ENCODE measurements at places on chromosomes 7 and 10.

DNA sequence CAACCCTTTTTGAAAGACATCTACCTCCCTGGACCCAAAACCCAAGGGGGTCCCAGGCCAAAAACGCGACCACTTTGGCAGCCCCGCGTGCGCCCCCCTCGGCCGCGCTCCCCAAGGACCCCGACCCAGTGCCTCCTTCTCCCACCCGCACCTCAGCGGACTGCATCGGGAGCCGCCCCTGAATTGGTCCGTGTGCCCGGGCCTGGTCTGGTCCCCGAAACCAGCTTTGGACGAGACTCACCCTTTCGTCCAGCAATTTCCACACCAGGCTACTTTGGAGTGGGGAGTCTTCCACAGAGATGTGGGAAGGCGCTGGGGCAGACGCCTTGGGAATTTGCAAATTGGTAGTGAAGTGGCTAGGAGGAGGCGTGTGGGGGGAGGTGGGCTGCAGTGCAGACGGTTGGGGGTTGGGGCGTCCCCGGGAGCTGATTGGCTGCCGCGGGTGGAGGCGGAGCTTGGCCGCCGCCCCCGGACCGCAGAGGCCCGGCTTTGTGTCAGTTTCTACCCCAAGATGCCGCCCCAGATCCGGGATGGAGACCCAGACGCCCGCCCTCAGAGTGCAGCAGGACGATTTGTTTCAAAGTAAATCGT lies 16.9 kb downstream of the TCAF1 start:
- no peak for DNase-seq

DNA sequence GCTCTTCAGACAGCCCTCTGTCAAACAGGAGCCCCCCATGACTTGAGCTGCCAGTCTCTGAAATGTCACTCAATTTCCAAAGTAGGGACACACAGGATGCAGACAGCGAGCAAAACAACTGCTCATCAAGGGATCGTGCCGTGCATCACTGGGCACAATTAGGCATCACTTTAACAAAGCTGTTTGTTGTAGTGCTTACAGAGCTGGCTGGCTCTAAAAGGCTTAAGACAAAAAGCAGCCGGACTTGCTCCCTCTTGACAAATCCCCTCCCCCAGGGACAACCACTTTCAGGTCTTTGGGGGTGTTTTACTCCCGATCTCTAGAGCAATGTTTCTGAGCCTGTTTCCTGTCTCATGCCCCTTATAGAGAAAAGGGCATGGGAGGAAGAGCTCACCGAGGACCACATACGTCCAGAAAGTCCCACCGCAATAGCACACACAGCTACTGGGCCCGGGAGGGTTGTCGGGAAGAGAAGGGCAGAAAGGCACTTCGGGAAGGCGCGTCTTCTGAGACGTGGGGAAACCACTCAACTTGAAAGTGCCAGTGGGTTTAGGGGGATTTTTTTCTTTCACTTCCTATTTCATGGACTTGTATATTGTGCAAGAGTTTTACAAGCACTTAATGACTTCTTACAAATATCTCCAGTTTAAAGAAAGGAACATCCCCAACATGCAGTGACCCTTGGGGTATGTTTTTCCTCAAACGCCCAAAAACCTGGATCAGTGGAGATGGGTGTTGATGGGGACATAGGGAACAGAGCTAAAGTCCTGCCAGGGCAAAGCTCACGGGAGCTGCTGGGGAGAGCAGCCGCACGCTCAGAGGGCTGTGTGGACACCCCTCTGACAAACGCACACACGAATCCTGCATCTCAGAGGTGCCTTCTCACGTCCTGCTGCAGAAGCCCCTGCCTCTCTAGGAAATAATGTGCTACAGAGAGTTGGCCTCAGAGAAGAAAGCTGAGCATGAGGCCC lies 27.1 kb downstream of the LRRC20 start:
- no peak for DNase-seq

- DNase-seq, result no peak
These were observed 85.2 kb downstream of the TNS3 start for GRCh38 chr7:47496666-47497065.

GRCh38 chr7:81525841-81526240 lies 244.0 kb downstream of the HGF start:
- DNase-seq, result no peak

DNA sequence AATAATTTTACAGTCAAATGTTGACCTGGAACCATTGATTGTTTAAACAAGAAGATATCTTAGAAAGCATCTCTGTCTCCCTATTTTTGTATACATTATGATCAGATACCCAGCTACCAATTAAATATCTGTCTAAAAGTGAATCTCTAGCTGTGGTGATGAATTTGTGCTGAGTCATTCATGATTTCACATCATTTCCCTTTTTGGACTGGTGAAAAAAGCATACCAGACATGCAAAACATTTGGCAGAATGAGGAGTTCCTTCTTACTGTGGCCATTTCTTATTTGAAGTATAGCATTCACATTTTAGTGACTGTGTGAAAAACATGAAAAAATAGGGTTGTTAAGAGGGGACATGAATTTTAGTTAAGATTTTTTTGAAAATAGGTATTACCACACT lies 98.0 kb upstream of the GATA3 start:
- DNase-seq, result no peak

- DNase-seq, result no peak
These were observed 168.8 kb downstream of the TCERG1L start for GRCh38 chr10:131142517-131143380.
